ENCODE measurements at places on chromosomes 12 and 14.

DNA sequence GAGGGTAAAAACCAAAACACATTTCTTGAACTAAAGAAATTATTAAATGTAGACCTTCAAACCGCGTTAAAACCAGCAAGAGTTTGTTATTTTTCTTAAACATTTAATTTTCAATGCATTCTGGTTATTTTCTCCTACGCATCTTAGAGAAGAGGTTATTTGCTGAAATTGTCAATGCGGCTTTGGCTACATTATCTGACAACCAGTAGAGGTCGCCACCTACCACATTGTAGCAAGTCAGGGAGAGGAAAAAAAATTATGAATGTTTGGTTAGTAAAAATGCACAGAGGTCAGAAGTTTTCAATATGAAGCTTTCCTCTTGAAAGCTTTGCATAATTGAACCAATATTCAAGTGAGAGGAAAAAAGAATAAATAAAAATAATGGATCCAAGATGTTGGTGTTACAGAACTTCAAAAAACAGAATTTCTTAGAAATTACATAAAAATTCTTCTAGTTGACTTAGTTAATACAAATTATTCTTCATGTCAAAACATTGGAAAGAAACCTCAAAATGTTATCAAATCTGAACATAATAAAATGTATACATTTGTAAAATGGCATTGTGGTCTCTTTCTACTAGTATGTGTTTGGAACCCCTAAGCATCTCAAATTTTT is 159.4 kb upstream of the TMTC2 start:
- no peak overlapping the region for H3K4me3 ChIP-seq
- no peak for DNase-seq
- no peaks in the 10 kb centered on the region for H3K4me1 ChIP-seq
- no peaks in the 10 kb centered on the region for H3K36me3 ChIP-seq
- peaks cover 15% of the 10 kb centered on the region for H3K27me3 ChIP-seq
- H3K27ac ChIP-seq: no peak overlapping the region

- peaks cover 47% of the 10 kb centered on the region for H3K4me1 ChIP-seq
- H3K4me3 ChIP-seq: no peak overlapping the region
- peaks cover 52% of the 10 kb centered on the region for H3K27me3 ChIP-seq
- DNase-seq: no peak
Measured at GRCh38 chr14:52266782-52267181, 716 bp upstream of the PTGDR start.

DNA sequence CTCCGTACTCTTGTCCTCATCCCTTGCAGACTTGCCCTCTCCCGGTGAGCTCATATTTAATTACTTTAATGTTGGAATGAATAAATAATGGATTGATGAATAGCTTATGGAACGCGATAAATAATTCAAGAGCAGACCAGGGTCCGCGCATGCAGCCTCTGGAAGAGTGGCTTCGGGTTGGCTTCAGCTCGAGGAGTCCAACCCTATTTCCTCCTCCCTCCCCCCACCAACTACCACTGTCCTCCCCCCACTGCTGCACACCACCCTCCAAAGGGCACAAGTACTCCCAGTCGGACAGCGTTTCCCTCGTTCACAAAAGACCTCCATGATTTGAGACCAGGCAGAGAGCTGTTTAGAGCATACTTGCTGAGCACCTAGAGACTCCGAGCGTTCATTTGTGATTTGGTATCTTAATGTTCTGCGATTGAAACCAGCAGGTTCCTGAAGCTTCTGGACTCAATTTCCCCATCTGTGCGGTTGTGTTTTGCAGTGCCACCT is 647 bp upstream of the SIX1 start:
- no peak overlapping the region for H3K27ac ChIP-seq
- H3K4me3 ChIP-seq: peak overlapping the region; percentile 46

DNA sequence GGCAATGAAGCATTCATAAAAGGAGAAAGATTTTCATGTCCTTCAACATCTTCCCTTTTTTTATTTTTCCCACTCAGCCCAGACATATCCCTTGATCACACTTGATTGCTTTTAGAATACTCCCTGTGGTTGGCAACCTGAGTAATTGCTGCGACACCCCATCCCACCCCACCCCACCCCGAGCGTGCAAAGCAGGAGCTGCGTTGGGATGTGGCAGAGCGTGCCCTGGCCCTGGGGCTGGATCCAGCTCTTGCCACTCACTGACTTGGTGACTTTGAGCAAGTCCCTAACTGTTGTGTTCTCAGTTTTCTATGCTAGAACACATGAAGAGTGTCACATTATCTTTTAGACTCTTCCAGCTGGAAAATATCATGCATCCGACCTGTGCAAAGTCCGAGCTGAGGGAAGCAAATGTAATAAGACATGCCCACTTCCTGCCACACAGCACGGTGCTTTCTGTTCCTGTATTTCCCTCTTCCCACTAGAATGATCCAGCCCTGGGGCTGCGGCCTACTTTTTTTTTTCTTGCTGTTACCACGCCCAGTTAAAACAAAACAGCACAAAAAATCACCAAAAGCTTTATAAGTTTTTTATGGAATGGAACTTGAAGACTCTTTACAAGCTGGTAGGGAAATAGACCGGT is 4.0 kb downstream of the ASCL4 start:
- no peak for DNase-seq
- no peaks in the 10 kb centered on the region for H3K36me3 ChIP-seq
- H3K27ac ChIP-seq: no peak overlapping the region
- peaks cover 19% of the 10 kb centered on the region for H3K4me1 ChIP-seq
- H3K27me3 ChIP-seq: peaks cover 62% of the 10 kb centered on the region
- no peak overlapping the region for H3K4me3 ChIP-seq

- H3K27me3 ChIP-seq: no peaks in the 10 kb centered on the region
- peaks cover 55% of the 10 kb centered on the region for H3K36me3 ChIP-seq
- no peak overlapping the region for H3K4me3 ChIP-seq
- H3K4me1 ChIP-seq: peaks cover 12% of the 10 kb centered on the region
Measured at GRCh38 chr12:45887544-45887943, 102.8 kb downstream of the SCAF11 start.

DNA sequence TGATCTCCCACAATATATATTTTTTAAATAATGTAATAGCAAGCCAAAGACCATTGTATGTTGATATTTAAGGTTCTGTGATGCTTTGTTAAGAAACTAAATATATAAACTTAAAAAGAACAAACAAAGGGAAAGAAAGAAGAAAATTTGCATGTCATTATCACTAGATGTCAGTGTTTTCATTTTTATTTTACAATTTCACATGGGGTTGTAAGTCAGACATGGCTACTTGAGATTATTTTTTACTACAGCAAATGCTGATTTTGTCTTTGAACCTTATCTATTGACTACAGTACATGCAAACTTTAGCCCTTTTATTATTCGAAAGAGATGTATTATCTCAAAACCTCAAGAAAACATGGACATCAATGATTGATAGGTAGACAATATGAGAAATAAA is 36.1 kb downstream of the SLCO1C1 start:
- H3K4me1 ChIP-seq: no peaks in the 10 kb centered on the region
- no peak overlapping the region for H3K27ac ChIP-seq
- no peaks in the 10 kb centered on the region for H3K27me3 ChIP-seq
- no peak overlapping the region for H3K4me3 ChIP-seq
- DNase-seq: no peak
- H3K36me3 ChIP-seq: no peaks in the 10 kb centered on the region

GRCh38 chr12:50980545-50980944 is 28.2 kb downstream of the HIGD1C start:
- peaks cover 24% of the 10 kb centered on the region for H3K4me1 ChIP-seq
- peaks cover 22% of the 10 kb centered on the region for H3K36me3 ChIP-seq
- H3K27me3 ChIP-seq: no peaks in the 10 kb centered on the region
- no peak for DNase-seq
- no peak overlapping the region for H3K4me3 ChIP-seq
- peak overlapping the region; percentile 82 for H3K27ac ChIP-seq

DNA sequence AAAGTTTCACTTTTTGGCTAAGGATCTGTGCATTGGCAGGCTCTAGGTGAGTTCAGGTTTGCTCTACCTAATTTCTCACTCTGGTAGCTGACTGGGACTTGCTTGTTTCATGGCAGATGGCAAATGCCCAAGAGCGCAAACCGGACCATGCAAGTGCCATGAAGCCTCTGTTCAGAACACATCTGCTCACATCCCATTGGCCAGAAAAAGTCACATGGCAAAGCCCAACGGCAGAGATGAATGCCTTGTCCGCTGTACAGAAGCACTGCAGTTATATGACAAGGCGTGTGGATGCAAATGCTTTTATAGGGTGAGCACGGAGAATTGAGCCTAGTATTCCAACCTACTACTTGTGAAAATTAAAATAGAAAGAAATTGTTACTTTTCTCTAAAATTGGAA is 202.2 kb upstream of the HMGA2 start:
- H3K4me3 ChIP-seq: no peak overlapping the region
- H3K4me1 ChIP-seq: no peaks in the 10 kb centered on the region
- H3K36me3 ChIP-seq: no peaks in the 10 kb centered on the region
- no peaks in the 10 kb centered on the region for H3K27me3 ChIP-seq
- DNase-seq: no peak
- no peak overlapping the region for H3K27ac ChIP-seq

Measured in activated CD4-positive, alpha-beta memory T cell treated with anti-CD3 and anti-CD28 coated beads, Interleukin-2, amount 10 ng/mL, durations not matched to agents 7 days and 5 days (primary cell).